Jurkat, Clone E6-1 (cell line): ENCODE measurements at places on chromosomes 12 and 14.
A peak's percentile ranks its signal among the peaks of the same experiment; 100 is the strongest.

DNA sequence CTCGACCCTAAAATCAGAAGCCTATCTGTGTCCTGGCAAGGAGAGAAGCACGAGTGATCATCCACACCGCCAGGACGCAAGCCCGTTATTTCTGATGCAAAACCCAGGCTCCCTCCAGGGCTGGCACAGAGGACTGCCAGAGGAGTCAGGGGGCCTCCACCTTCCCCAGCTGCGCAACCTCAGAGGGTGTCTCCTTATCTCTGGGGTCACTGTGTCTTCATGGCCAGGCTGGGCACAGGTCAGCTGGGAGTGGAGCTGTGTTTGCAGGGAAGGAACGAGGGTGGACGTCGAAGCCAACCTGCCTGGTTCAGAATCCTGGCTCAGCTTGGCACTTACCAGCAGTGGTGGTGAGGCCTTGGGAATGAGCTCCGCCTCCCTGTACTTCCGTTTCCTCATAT lies 12.0 kb upstream of the SERPINA3 start:
- DNase-seq = no peak

GRCh38 chr14:54343272-54344121 lies 53.3 kb upstream of the CDKN3 start:
- DNase-seq = no peak

DNA sequence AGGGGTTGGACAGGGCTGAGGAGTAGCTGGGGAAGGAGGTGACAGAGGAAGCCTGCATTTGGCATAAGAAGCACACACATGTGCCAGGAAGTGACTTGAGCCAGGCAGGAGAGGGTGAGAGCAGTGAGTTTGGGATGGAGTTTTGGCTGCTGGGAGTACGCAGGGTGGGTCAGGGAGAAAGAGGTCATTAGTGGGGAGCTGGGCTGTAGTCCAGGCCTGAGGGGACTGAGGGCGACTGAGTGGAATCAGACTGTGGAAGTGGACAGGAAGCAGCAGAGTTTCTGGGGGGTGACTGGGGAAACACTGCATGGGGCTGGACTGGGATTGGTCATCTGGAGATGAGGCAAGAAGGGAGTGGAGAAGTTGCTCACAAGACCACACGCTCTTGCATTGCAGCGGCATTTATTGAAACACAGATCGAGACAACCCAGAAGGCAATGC lies 7.6 kb downstream of the KRT85 start:
- no peak for DNase-seq

DNA sequence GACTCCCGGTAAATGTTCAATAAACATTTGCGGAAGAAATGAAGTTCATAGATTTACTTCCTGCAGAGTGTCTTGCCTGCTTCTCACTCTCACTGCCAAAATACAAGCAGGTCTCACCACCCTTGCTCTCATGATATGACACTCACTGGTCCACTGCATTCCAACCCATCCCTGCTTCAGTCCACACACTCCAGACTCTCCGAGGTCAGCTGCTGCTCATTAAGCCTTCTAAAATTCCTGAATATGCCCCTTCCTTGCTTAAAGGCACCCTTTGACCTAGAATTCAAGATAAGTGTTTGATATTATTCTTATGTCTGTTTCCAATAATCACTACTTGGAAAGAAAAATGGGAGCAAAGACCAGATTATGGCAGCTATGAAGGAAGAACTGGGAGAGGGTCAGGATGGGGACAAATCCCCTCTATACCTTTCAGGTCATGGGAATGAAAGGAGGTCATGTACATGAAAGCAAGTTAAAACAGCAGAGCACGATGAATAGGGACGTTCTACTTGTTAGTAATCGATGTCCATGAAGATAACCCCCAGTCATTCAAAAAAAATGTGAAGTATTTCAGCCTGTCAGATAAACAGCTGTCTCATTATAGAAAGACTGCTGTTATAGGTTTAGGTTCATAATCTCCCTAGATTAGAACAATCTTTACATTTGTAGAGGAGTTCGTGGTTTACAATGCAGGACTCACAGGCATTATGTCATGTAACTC lies 10.5 kb upstream of the NID2 start:
- no peak for DNase-seq

DNA sequence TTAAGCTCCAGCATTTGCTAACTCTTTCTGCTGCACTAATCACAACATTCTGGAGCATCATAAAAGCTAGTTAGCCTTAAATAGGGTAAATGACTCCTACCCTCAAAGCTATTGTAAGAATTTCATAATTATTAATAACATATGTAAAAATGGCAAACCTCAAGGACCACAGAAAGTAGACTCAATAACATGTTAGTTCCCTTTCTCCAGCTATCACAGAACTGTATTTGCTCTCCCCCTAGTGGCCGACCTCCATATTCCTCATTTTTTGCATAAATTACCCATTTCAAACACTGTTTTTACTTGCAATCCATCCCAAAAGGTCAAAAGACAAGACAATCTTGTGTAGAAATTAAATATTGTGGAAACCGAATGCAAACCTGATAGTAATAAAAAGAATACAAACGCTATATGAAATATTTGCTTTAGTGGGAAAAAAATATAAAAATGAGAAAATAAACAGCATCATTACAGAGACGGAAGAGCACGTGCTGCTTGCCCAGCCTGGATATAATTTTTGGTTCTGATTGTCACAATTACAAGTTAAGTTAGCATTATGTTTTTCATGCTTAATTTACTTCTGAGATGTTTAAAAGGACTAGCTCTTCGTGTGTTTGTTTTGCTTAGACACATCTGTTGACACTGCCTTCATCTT lies 97.9 kb downstream of the RERGL start:
- DNase-seq = peak; percentile 45

GRCh38 chr12:31853977-31854376 lies 105.2 kb upstream of the RESF1 start:
- no peak for DNase-seq

GRCh38 chr12:31603546-31604009 lies 12.6 kb upstream of the DENND5B start:
- no peak for DNase-seq

GRCh38 chr12:82408844-82409243 lies 50.5 kb downstream of the METTL25 start:
- no peak for DNase-seq

- DNase-seq = no peak
Measured at GRCh38 chr14:103488960-103489359, 33.7 kb downstream of the CKB start.

GRCh38 chr12:51949342-51950030 lies 2.0 kb upstream of the ACVR1B start:
- DNase-seq = no peak

- DNase-seq = no peak
Measured at GRCh38 chr12:75670216-75670615, 158.8 kb upstream of the KRR1 start.

DNA sequence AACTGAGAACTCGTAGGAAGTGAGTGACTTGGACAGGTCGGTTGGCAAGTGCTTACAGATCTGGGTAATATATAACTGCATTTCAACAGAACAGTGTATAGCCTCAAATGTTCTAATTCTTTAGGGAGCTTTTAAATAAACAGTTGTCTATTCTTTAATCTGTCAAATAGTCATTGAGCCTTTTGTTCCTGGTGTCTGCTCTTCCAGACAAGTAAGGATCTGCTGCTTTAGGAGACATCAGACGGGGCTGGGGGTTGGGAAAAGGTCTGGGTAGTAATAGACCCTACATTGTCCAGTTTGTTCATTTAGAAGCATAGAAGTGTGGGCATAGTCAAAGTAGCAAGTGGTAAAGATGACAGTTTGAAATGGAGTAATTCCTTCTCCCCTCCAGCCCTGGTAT lies 2.0 kb downstream of the PTPN11 start:
- DNase-seq = no peak

DNA sequence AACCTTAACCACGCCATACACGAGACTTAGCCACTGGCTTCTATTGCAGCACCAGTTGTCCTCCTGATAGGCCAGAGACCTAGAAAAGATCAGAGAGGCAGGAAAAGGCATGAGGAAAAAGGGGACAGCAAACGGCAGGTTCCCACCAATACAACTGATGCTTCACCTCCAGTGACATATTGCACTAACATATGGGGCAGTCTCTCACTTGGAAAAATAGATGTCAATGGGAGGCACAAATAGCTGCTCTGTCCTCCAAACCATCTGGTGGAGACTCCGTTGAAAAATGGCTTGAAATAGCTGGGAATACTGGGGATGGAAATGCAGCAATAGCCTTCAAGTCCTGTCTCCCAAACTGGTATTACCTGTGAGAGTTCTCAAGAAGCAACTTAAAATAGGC lies 20.3 kb downstream of the SLC8A3 start:
- no peak for DNase-seq

- DNase-seq = no peak
Measured at GRCh38 chr12:114774699-114775098, 90.7 kb upstream of the TBX3 start.

- no peak for DNase-seq
Measured at GRCh38 chr12:57739387-57739786, 845 bp upstream of the AGAP2 start.

GRCh38 chr14:91284146-91284790 lies 39.8 kb upstream of the GPR68 start:
- DNase-seq = no peak

DNA sequence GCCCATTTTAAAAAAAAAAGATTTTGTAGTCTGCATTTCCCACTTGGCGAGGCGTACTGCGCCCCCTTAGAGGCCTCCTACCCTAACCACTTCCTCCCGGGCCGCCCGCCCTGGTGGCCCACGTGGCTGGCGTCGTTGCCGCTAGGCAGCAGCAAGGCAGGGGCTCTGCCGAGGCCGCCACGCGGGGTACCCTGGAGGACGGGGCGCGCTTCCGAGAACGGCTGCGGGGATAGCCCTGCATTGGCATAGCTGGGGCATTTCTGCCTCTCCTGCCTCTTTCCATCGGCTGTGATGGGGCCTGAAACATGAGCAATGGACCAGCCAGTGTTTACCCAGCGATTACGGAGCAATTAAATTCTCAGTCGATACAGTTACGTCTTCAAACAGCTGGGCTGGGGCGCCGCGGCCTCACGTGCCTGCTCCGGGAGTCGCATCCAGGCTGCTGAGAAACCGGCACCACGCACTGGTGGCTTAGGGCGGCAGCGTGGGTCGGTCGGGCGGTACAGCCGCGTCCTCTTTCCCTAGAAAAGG lies 38.0 kb downstream of the IQSEC3 start:
- DNase-seq = peak; percentile 47

DNA sequence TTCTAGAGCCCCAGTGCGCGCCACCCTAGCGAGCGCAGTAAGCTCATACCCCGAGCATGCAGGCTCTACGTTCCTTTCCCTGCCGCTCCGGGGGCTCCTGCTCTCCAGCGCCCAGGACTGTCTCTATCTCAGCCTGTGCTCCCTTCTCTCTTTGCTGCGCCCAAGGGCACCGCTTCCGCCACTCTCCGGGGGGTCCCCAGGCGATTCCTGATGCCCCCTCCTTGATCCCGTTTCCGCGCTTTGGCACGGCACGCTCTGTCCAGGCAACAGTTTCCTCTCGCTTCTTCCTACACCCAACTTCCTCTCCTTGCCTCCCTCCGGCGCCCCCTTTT lies 791 bp downstream of the TMEM233 start:
- no peak for DNase-seq

DNA sequence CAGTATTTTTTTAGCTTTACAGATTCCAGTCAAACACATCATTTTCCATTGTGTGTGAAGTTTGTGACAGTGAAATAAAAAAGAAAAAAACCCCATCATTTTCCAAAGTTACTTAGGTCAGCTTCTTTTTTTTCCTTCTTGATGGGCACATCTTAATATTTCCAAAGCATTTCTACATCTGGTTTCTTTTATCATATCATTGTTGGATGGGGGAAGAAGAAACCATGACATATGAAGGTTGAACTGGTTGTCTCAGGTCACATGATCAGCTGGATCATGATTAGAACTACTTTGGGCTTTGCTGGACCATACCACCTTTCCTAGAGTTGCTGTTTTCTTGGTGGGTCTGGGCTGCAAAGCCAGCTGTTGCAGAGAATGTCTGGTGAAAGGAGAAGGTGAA lies 59.8 kb downstream of the FOS start:
- no peak for DNase-seq

DNA sequence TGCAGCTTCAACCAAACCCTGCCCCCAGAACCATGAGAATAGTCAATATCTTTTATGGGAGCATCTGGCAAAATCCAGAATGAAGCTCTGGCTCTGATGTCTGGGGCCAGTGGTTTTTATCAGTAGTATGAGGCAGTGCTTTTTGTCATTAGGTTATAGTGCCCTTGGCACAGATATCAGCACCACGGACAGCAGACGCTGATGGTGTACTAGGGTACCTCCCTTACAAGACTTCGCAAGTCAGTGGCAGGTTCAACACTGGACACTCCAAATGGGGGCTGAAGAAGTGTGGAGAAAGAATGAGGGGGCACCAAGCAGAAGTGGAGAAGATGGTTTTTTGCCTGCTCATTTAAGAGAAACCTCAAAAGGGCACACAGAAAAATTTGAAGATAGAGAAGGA lies 68.2 kb upstream of the E2F7 start:
- peak; percentile 42 for DNase-seq

DNA sequence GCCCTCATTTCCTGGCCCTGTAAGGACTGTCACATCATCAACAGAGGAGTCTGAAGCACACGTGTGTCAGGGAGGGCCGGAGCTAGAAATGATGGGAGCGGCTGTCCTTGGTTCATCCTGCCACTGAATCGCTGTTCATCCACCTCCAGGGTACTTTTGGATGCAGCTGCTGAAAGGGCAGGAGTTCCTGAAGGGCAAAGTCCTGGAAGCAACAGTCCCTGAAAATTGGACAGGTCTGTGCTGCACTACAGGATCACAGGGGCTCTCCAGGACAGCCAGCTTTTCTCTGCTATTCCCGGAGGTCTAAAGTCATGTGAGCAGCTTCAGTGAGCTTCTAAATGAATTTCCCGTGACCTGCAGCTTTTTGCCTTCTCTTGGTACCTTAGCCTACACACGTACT lies 17.7 kb downstream of the POU6F1 start:
- no peak for DNase-seq

DNA sequence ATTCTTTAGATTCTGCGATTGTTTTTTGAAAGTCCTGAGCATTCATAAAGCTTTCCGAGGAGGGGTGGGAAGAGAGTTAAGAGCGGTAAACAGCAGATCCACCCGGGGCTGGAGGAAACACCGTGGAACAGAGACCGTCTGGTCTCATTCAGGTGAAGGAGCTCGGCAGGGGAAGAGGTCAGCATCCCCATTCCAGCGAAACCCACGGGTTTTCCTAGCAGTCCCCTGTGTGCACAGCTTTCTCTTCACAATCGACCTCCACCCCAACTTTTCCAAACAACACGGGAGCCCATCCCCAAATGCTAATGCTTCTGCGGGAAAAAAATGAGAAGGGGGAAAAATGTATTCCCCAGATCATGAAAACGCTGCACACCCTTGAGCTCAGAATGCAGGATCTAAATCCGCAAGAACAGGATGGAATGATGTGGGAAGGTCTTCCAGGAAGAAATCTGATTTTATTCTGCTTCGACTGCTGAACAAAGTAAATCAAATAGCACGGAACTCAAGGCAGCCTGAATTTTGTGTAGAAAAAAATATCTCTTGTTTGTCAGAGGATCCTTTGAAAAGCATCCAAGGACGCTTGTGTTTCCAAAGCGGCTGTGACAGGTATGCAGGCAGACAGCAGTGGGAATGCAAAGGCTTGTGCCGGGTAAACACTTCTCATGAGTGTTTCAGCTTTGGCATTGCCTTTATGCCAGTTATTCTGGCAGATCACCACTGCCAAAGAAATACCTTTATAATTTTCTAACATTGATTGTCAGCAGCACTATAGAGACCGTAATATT lies 128.8 kb downstream of the NDUFA12 start:
- DNase-seq = no peak
